ENCODE measurements at places on chromosomes 4 and X. TPM values are rescaled to one million over a fixed set of nuclear protein-coding genes. Genes with fewer than 3 reads are reported as not detected.

Gene RRH
- total RNA-seq = not detected

Gene ERAS
- total RNA-seq = 0.13 TPM

Gene OTC
- not detected for total RNA-seq

Gene H2BW2
- not detected for total RNA-seq

Gene AP1S2
- total RNA-seq = 29.9 TPM

Measured in smooth muscle cell of the pulmonary artery (primary cell).